Uterus (tissue), 4 donors: ENCODE measurements at places on chromosomes 4 and X.
A peak's percentile ranks its signal among the peaks of the same experiment; 100 is the strongest.

DNA sequence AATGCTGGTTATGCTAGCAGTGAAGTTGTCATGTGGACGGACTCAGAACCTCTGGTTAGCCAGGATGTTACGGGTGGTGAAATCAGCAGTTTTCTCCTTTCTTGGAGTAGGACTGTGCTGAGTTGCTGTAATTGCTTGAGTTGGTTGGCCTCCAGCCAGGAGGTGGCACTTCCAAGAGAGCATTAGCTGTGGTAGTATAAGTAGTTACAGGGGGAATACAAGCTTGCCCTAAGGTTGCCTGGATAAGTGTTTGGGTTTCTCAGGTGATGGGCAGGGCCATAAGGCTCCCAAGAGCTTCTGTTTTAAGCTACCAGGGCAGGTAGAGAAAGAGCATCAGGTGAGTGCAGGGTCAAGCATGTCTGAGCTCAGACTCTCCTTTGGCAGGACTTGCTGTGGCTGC, 103.0 kb downstream of the ZNF518B start:
- H3K36me3 ChIP-seq: no peaks in the 10 kb centered on the region
- DNase-seq: no peak
- no peaks in the 10 kb centered on the region for H3K4me1 ChIP-seq
- H3K27me3 ChIP-seq: no peaks in the 10 kb centered on the region
- H3K4me3 ChIP-seq: no peak overlapping the region

DNA sequence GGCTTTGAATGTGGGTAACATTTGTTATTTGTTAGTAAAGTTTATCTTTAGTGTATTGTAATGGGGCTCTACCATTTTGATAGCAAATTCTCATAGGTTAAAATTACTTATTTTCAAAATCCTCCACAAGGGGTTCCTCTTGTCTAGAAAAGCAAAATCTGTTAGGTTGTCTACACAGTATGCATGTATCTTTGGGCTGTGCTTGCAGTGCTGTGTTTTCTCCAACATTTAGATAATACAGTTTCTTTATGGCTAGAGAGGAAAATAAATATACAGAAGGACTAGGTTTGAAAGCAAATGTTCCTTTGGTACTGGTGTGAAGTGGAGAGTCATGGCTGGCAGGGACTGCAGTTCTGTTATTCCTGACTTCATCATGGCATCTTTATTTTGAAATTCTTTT, 40.3 kb downstream of the POLR2B start:
- DNase-seq: no peak
- no peak overlapping the region for H3K27ac ChIP-seq
- no peak overlapping the region for H3K4me3 ChIP-seq
- H3K4me1 ChIP-seq: no peaks in the 10 kb centered on the region

GRCh38 chr4:140158365-140159030, 4.5 kb upstream of the MAML3 start:
- H3K4me1 ChIP-seq: peaks cover 2% of the 10 kb centered on the region
- no peak overlapping the region for H3K27ac ChIP-seq
- no peak overlapping the region for H3K4me3 ChIP-seq
- H3K36me3 ChIP-seq: no peaks in the 10 kb centered on the region

DNA sequence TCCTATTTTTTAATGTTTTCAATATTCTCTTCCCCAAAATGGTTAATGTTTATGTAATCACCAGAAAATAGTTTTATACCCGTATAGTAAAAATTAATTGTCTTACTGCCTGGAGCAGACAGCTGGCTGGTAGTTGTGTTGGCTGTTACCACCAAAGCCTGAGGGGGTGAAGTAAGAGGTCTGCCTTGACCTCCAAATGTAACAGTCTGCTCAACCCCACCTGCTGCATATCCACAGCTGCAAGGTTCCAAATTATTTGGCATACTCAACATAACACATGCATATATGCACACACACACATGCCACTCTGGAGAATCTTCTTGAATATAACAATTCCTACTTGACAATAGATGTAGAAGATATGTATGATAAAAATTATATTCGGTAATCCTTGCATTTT, 624.3 kb downstream of the ADGRL3 start:
- no peaks in the 10 kb centered on the region for H3K27me3 ChIP-seq
- no peaks in the 10 kb centered on the region for H3K4me1 ChIP-seq
- H3K4me3 ChIP-seq: no peak overlapping the region
- no peak overlapping the region for H3K27ac ChIP-seq
- no peak for DNase-seq

- no peak for DNase-seq
- H3K27ac ChIP-seq: no peak overlapping the region
- H3K4me3 ChIP-seq: no peak overlapping the region
Measured at GRCh38 chr4:88752076-88752463, 54.4 kb upstream of the NAP1L5 start.

DNA sequence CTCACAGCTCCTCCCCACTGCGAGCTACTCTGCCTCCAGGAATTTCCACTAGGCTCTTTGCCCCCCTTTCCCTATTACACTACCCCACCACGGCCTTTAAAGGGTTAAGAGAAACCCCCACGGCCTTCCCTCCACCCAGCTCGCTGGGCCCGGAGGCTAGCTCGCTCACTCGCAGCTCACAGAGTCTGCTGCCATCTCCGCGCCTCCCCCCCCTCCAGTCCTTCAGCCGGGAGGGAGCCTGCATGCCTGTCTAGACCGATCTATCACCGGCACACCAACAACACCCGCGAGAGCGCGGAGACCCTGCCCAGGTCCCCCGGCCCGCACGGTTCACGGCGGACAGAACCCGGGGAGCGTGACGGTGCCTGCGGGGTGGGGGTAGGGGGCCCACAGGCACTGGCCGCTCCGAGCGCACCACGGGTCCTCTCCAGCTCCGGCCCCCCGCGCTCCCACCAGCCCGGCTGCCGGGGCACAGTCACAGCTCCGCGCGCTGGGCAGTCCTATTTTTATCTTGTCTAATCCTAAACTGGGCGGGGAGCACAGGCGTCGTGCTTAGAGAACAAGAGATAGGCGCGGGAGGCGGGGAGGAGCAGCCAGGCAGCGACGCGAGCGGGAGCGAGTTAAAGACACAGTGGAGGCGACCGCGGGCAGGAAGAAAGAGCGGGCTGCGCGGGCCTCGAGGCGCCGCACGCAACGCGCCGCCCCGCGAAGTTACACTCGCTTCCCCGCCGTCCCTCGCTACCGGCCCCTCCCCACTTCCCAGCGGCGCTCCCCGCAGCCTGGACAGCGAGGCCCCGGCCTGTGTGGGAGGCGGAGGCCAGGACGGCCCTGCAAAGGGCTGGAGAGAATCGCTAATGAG, 3.5 kb downstream of the BCOR start:
- peak; percentile 40 for DNase-seq
- H3K27ac ChIP-seq: peak overlapping the region; percentile 18
- H3K4me1 ChIP-seq: no peaks in the 10 kb centered on the region
- H3K4me3 ChIP-seq: peak overlapping the region; percentile 82

GRCh38 chr4:56206258-56206657, 181.0 kb downstream of the AASDH start:
- no peak overlapping the region for H3K27ac ChIP-seq
- H3K27me3 ChIP-seq: no peaks in the 10 kb centered on the region
- H3K4me3 ChIP-seq: no peak overlapping the region
- H3K4me1 ChIP-seq: no peaks in the 10 kb centered on the region
- no peaks in the 10 kb centered on the region for H3K36me3 ChIP-seq
- DNase-seq: no peak

DNA sequence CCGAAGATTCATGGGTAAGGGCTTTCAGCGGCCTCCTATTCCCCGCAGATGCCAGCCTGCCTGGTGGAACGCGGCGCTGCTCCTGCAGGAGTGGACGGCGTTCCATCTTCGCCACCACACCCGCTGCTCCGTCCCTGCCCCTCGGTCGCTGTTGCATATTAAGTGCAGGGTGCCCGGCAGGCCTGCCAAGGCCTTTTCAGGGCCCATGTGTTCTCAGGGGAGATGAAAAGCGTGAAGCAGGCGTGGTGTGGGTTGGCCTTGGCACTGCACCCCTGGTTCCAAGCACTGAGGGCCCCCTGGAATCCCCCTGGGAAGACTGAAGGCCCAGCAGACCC, 52.0 kb downstream of the SORCS2 start:
- no peak overlapping the region for H3K4me3 ChIP-seq
- no peaks in the 10 kb centered on the region for H3K4me1 ChIP-seq
- DNase-seq: no peak
- no peaks in the 10 kb centered on the region for H3K36me3 ChIP-seq
- H3K27ac ChIP-seq: no peak overlapping the region

DNA sequence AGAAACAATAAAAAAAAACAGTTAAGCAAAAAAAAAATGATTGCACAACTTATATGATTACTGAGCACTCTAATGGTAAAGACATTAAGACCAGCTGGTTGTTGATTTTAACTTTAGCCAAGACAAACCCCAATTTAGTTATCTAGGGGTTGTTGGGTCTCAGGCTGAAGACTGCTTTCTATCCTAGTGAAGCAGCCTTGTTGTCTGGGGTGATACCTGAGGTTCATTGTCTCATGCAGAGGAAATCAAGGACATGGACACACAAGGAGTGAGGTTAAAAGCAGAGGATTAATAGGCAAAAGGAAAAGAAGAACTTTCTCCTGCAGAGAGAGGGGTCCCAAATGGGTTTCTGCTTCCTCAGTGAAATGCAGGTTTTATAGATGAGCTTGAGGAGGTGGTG, 40.0 kb upstream of the CYP2U1 start:
- no peaks in the 10 kb centered on the region for H3K27me3 ChIP-seq
- DNase-seq: no peak
- no peaks in the 10 kb centered on the region for H3K36me3 ChIP-seq
- no peaks in the 10 kb centered on the region for H3K4me1 ChIP-seq

- H3K27me3 ChIP-seq: no peaks in the 10 kb centered on the region
- DNase-seq: no peak
- no peak overlapping the region for H3K27ac ChIP-seq
- no peak overlapping the region for H3K4me3 ChIP-seq
Measured at GRCh38 chrX:127011629-127012028, 192.1 kb downstream of the PRR32 start.

DNA sequence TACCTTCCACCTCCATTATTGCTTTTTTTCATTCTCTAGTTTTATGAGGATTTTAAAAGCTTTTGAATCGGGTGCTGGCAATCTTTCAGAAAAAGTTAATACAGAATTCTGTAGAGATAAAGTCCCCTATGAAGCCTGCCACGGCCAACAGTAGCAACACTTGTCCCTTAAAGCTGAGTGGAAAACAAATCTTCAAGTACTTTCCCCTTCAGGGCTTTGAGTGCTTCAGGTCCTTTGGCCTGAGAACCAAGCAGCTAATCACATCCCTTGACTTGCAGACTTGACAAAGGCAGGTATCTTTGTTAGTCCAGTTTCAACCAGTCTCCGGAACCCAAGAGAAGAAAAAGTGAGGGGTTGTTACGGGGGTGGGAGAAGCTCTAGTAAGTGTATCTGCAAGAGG, 144.4 kb downstream of the ATG4A start:
- no peaks in the 10 kb centered on the region for H3K36me3 ChIP-seq
- H3K4me3 ChIP-seq: no peak overlapping the region
- DNase-seq: no peak
- no peak overlapping the region for H3K27ac ChIP-seq
- no peaks in the 10 kb centered on the region for H3K4me1 ChIP-seq
- H3K27me3 ChIP-seq: no peaks in the 10 kb centered on the region

DNA sequence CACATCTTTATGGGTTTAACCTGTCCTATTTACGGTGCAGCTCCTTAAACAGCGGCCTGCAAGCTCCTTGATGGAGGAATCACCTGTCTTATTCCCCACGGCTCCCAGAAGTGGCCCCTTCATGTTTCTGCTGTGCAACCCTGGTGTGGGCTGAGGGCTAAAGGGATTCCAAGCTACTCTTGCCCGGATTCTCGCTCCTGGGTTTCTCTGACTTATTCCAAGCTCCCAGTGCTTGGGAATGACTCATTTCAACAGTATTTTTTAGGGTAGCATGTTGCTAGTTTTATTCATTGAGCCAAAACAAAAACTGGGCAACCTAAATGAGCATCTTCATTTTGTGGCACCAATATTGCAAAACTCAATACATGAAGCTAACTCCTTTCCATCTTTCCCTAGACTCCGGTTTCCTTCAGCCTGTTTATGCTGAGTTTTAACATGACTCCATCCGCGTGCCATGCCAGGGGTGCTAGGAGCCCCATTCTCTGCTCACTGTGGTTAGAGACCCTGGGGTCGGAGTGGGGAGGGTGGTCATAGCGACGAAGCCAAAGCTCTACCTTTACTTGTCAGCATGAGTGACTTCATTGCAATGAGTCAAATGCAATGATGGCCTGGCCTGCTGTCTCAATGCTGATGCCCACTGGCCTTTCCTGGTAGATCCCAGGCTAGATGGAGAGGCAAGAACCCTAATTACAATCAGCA, 349.7 kb downstream of the NR3C2 start:
- H3K4me3 ChIP-seq: no peak overlapping the region
- no peaks in the 10 kb centered on the region for H3K27me3 ChIP-seq
- H3K4me1 ChIP-seq: no peaks in the 10 kb centered on the region
- no peak overlapping the region for H3K27ac ChIP-seq
- H3K36me3 ChIP-seq: no peaks in the 10 kb centered on the region

DNA sequence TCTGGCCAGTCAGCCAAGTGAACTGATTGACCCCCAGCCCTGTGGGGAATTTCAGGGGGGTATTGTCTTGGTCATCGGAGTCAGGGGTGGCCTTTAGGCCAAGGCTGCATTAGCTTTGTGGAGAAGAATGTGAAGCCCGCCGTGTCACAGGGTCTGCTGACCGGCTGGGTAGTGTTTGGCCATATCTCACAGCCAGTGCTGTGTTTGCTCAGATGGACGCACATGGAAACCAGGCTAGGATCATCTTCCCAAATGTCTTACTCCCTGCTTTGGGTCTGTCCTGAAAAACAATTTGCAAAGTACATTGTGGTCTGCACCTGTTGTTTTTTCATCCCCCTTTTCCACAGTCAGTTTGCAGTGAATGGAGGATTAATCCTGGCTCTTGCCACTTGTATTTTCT, 13.0 kb downstream of the TMEM164 start:
- H3K4me1 ChIP-seq: no peaks in the 10 kb centered on the region
- H3K36me3 ChIP-seq: no peaks in the 10 kb centered on the region
- DNase-seq: no peak
- H3K4me3 ChIP-seq: no peak overlapping the region

DNA sequence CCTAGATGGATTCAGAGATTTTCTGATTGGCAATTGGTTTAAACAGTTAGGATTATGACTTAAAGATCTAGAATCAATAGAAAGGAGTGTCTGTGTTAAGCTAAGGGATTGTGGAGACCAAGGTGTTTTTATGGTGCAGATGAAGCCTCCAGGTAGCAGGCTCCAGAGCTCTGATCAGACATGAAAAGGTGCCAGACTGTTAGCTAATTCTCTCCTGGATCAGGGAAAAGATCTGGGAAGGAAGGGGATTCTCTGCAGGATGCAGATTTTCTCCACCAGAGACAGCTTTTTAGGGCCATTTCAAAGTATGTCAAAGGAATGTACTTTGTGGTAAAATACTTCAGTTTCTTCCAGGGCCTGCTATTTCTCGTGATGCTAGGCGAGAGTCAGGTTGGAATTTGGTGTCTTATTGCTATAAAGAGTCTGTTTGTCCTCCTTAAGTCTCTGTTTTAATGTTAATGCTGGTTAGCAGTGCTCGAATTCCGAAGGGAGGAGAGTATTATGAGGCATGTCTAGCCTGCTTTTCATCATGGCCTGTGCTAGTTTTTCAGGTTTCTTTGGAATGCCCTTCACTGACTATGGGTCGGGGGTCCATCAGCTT, 12.0 kb upstream of the GPR78 start:
- no peak for DNase-seq
- H3K4me1 ChIP-seq: no peaks in the 10 kb centered on the region
- H3K27ac ChIP-seq: no peak overlapping the region
- no peaks in the 10 kb centered on the region for H3K27me3 ChIP-seq
- no peak overlapping the region for H3K4me3 ChIP-seq

GRCh38 chr4:148069086-148069894, 337.4 kb downstream of the ARHGAP10 start:
- H3K4me3 ChIP-seq: no peak overlapping the region
- no peaks in the 10 kb centered on the region for H3K27me3 ChIP-seq
- H3K36me3 ChIP-seq: no peaks in the 10 kb centered on the region
- H3K27ac ChIP-seq: no peak overlapping the region
- DNase-seq: no peak

GRCh38 chrX:72046447-72046846, 85.3 kb downstream of the RTL5 start:
- peaks cover 3% of the 10 kb centered on the region for H3K4me1 ChIP-seq
- H3K27ac ChIP-seq: peak overlapping the region; percentile 63
- no peak for DNase-seq
